ENCODE measurements at places on chromosomes 1 and 21.

- no peak for DNase-seq
These were observed 77.5 kb downstream of the ARHGEF16 start for GRCh38 chr1:3531928-3532327.

- DNase-seq = no peak
These were observed 14.2 kb downstream of the PTPN14 start for GRCh38 chr1:214537219-214537618.

- DNase-seq = no peak
These were observed 2.3 kb downstream of the COX20 start for GRCh38 chr1:244837597-244838258.

GRCh38 chr1:1430114-1430982, 5.1 kb upstream of the VWA1 start:
- peak; percentile 61 for DNase-seq

DNA sequence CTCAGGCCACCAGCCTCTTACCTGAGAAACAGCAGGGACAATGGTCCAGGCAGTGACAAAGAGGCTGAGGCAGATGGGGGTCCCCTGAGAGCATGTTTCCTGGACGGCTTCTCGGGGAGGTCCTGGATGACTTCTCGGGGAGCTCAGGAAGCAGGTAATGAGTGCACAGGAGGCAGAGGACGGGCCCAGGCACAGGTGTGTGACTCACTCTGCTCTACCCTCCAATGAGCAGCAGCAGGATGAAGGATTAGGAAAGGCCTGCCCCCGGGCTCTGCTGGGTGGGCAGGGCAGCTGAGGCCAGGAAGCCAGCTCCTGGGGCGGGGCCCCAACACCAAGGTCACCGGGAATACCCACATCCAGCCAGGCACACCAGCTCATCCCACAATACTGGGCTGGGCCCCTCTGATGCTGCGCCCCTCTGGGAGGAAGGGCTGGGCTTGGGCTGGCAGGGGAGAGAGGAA, 17.2 kb upstream of the PTAFR start:
- no peak for DNase-seq

DNA sequence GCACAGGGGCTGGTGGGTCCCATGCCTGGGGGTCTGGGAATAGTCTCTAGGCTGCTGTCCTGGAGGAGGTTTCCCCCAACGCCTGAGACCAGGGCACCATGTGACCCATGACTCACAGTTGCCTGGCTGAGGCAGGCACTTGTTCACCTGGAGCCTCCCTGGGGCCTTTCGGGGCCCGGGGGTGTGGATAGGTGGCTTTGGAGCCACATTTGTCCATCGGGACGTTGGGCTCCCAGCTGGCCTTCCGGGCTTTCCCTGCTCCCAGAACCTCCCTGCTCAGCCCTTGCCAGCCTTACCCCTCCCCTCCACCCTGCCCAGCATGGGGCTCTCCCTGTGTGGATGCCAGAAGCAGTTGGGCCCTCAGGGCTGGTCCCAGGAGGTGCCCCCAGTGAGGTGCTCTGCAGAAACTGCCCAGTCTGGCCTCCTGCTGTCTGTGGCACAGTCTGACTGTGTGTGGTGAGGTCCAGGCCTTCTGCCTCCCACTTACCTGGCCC, 14.2 kb downstream of the COL6A1 start:
- no peak for DNase-seq

Data from DMS79 (cell line).